ENCODE measurements at places on chromosomes 12 and 14.

DNA sequence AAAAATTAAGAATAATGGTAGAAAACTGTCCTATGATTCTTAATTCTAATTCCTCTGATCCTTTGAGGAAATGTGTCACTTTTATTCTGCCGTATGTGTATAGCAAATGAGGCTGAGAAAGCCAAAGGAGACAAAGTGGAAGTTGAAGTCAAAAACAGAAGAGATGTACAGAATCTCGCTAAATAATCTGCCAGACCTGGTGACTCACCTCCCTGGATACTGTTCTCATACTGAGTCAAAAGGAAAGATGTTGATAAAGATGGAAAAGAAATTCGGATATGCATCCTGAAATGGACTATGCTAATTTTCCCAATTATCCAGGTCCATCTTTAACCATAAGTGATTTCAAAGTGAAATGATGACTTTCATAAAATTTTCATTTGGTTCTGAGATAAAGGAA is 92.5 kb downstream of the DUSP6 start:
- DNase-seq: no peak

GRCh38 chr14:101689039-101689501 is 72.4 kb upstream of the PPP2R5C start:
- no peak for DNase-seq

DNA sequence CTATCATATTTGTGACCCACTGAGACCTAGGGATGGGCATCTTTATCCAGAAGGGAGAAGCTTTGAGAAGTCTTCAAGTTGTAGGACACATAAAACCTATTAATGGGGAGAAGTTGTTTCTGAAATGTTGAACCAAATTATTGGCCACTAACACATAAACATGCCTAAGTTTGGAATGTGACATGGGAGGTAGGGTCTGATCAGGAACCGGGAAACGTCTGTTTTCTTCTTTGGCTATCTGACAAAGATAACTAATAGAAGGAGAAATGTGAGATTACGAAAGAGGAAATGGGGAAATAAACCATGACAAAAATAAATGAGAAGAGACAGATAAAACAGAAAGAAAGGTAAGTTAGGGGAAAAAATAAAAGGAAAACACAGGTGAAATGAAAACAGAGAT is 425.2 kb downstream of the EGLN3 start:
- no peak for DNase-seq

- DNase-seq: no peak
These were observed 396.2 kb downstream of the CCDC91 start for GRCh38 chr12:28586481-28586880.

- peak; percentile 47 for DNase-seq
These were observed 15.6 kb downstream of the BAG5 start for GRCh38 chr14:103546652-103547454.

GRCh38 chr12:51115533-51115932 is 32.1 kb upstream of the CSRNP2 start:
- DNase-seq: no peak

- no peak for DNase-seq
These were observed 93.8 kb downstream of the RFLNA start for GRCh38 chr12:124388679-124389137.

DNA sequence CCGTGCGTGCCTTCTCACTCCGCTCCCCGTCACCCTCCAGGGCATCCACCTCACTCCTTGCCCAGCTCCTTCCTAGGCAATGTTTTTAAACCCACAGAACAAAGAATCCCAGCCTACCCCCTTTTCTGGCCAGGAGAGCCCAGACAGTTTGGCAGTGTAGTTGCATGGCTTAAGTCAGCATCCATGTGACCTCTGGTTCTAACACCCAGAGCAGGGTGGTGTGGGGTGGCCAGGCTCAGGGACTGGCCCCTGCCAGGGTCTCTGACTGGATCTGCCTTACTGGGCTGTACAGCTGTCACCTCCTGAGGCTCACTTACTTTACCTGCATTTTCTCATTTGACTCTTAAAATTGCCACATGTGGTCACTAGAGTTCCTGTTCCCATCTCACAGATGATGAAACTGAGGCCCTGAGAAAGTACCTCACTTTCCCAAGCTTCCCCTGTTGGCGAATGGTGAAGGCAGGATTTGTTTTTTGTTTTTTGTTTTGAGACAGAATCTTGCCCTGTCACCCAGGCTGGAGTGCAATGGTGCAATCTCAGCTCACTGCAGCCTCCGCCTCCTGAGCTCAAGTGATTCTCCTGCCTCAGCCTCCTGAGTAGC is 18.3 kb downstream of the SDS start:
- DNase-seq: no peak

DNA sequence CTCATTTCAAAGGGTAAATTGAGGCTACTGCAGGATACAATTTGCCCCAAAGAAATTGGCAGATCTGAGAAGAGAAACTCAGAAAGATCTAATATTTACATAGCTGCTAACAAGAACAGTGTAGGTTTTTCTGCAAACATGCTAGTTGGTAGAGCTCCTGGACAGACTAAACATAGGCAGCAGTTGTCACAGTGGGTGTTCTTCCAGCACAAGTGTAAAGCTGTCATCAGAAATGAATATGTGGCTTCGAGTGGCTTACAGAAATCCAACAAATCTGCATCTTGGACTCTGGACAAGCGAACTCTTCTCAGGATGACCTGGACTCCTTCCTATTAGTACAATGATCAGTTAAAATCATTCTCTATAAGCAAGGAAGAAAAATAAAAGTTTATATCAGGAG is 5.9 kb downstream of the CBX5 start:
- DNase-seq: no peak

DNA sequence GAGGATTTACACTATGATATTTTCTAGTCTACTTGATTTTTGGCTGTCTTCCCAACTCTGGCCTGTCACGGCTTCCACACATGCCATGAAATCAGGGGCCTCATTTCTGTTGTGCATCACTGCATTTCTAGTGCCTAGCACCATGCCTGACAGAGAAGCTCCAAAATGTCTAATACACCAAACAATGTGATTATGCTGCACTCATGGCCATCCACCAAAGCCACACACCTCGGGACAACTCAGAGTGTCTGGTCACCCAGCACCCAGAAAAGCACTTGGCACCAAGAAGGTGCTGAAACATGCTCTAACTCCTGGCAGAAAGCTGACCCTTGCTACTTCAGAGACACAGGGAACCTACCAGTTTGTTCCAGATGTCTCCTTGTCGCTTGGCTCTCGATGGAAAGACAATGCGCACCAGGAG is 11.3 kb downstream of the GCN1 start:
- DNase-seq: no peak

GRCh38 chr12:47753021-47754001 is 5.4 kb downstream of the RAPGEF3 start:
- no peak for DNase-seq

- no peak for DNase-seq
These were observed 190.6 kb downstream of the SLC2A13 start for GRCh38 chr12:39915249-39915648.

- peak; percentile 78 for DNase-seq
These were observed 218.8 kb upstream of the BMP4 start for GRCh38 chr14:54175298-54175942.

- DNase-seq: no peak
These were observed 3.5 kb downstream of the DNAH10 start for GRCh38 chr12:123765504-123766035.

GRCh38 chr12:72535212-72535990 is 263.2 kb downstream of the TRHDE start:
- DNase-seq: no peak

DNA sequence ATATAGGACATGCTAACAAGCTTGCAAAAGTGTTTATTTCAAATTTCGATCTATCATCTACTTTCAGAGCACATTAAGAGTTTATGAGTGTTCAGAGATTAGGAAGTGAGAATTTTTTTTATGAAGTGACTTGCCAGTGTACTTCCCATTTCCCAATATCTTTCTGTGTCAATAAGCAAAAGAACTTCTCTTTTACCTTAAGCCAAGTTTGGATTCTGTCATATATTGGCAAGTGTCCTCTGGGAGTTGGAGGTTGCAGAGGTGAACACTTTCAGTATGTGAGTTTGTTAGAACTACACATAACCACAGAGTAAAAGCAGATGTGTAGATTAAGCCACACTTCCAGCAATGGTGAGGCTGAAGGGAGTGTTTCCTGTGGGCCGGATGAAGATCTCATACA is 16.6 kb upstream of the KLRF1 start:
- no peak for DNase-seq

DNA sequence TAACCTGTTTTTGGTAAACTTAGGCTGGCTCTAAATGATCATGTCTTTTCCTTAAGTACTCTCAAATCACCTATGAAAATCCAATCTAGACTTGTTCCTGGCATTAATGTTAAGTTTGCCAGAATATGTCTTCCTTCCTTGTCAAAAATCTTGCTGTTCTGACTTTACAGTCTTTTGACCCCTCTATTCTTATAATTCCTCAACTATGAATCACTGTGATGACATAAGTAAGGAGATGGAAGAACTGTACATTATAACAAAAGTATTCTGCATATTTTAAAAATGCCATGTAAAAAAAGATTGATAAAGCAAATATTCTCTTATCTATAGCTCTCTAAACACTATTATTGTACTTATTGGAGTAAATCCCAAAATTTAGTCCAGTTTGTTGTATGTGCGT is 51.4 kb upstream of the BAZ1A start:
- DNase-seq: no peak

DNA sequence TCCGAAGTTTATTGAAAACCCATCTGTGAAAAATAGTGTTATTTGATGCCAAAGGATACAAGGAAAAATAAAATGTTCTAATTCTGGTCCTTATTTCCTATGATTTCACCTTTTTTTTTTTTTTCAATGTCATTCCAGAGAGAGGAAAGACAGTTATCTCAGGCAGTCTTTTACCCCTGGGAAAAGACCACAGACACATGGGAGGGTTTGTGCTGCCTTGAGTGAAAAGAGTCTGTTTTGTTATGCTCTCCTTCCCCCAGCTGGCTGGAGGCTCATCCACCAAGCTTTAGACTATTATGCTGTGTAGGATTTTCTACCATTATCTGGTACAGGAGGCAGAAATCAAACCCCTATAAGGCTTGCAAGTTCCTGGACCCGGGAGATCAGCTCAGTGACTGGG is 151.8 kb downstream of the CRADD start:
- no peak for DNase-seq

- DNase-seq: no peak
These were observed 512.1 kb downstream of the DIO2 start for GRCh38 chr14:79699206-79699605.

DNA sequence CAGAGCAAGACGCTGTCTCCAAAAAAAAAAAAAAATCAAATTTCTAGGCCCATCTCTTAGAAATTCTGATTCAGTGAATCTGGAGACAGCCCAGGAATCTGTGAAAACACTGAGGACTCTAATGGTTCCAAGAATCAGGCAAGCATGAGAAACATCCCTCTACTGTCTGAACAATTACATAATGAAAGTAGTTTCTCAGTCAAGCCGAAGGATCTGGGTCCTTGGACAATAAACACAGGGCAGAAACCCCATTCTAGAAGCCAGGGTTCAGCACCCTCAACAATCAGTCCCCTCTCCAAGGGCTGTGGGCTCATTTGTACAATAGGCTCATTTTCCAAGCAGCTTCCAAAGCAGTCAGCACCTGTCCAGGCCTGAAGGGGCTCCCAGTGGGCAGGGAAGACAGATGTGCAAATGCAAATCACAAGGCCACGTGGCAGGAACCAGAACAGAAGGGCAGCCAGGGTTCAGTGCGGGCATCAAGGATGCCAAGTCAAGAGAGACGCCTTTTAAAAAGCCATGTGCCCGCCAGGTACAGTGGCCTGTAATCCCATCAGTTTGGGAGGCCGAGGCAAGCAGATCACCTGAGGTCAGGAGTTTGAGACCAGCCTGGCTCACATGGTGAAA is 96.1 kb downstream of the KSR2 start:
- DNase-seq: no peak

- peak; percentile 15 for DNase-seq
These were observed 827.7 kb downstream of the TMTC2 start for GRCh38 chr12:83514372-83514771.

GRCh38 chr12:105321125-105321524 is 9.4 kb upstream of the C12orf75 start:
- DNase-seq: no peak

- DNase-seq: no peak
These were observed 202.7 kb downstream of the RASSF9 start for GRCh38 chr12:85633491-85633890.

GRCh38 chr12:120698665-120699064 is 11.6 kb upstream of the UNC119B start:
- DNase-seq: no peak

GRCh38 chr12:113222730-113223531 is 1.7 kb downstream of the TPCN1 start:
- no peak for DNase-seq

- DNase-seq: peak; percentile 29
These were observed 45.6 kb upstream of the RIMBP2 start for GRCh38 chr12:130761537-130762318.

GRCh38 chr14:97021001-97021400 is 223.8 kb downstream of the VRK1 start:
- DNase-seq: no peak

DNA sequence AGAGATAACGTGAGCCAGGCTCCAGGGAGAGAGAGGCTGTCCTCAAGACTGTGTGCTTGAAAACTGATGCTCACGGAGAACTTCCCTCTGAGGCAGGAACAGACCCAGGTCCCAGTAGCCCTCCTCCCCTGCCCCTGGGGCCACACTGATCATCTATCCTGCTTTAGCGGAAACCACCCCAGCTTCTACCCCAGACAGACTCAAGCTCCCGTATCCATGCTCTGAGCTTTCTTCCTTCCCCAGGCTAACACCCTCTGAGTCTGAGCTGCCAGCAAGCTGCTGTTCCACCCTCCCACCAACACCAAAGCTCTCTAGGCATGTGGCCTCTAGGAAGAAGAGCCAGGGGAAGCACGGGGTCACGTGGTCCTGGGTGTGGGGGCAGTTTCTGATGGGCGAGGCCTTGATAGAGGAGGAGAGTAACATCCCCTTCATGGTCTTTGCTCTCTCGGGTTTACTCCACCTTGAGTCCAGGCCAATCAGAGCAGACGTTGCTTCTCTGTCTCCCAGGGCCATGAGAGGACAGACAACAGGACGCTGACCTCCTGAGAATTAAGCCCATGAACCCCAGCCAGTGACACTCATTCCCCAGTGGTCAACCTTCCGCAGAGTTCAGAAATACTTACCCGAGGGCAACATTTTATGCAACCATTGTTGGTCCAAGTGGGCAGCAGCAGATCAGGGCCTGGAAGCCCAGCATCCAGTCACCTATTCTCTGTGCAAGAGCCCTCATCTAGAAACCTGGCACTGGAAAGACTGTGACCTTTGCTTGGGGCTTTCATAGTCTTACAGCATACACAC is 1.4 kb downstream of the PCK2 start:
- no peak for DNase-seq

DNA sequence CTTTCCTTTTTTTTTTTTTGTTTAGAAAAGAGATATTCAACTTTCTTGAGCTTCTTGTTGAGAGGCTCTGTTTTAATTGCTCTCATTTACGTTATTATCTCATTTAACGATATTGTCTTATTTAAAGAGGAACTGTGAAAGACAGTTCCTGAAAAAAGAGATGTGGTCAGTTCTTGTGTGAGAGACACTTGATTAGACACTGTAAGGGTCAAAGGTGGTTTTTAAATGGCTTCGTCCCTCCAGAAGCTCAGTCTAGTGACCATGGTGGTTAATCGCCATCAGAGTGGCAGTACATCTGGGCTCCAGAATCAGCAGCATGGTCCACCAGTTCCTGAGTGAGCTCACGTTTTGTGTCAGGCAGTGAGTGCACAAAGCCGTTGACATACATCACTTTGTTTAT is 57.9 kb upstream of the KCNA5 start:
- DNase-seq: no peak

All from HCT116 (cell line).